ENCODE measurements at places on chromosomes 5 and 9.

DNA sequence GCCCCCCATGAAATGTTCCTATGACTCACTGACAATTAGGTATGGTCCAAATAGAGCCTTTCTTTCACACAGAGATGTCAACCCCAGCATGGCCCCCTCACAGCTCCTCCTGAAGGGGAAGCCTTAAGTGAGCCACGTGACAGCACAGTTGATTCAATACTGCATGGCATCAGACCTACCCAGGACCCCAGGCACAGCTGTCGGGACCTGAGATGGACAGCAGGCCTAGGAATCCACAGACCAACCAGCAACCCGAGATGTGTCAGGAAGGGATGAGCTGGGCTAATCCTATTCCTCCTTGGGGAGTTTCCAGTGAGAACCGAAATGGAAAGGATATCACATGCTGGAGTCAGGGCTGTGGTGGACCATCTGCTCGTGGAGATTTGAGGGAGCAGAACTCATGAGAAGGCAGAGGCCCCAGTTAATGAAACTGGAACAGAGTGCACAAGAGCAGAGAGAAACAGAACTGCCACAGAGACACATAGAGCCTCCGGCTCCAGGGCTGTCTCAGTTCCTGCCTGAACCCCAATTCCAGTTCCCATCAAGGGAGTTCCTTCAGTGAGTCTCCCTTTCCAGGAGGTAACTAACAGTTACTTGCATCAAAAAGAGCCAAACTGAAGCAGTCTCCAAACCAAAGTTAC lies 42.1 kb upstream of the SMIM23 start:
- no peak for DNase-seq

DNA sequence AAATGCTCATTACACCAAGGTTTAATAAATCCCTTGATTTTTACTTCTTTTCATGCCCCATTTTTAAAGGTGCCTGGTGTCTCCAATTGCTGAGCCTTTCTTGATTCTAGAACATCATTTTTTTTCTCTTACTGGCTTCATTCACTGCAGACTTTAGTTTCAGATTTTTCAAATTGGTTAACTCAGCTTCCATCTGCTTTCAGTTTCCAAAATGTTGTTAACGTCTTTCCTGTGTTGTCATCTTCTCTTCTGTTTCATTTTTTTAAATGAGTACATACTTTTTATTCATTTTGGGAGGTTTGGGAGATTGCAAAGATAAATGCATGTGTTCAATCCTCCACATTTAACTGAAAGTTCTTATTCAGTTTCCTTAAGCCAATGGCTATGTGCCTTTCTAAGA lies 126.4 kb upstream of the CCNG1 start:
- no peak for DNase-seq

DNA sequence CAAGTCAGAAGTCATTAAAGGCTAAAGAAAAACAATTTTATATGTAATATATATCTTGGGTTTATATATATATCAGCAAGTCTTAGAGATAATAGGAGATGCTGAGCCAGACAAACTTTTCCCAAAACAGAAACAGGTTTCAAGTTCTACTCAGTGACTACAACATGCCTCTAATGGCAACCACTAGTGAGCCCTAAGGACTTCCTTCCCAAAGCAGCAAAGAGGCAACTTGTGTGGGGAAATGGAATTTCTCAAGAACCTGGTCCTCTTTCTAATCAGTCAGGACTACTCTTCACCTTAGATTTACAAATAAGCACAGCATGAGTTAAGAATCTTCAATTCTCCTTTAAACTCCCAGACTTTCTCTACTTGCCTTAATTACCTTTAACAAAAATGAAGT lies 17.6 kb downstream of the RNF38 start:
- DNase-seq, result no peak

- no peak for DNase-seq
These were observed 34.3 kb downstream of the MTMR12 start for GRCh38 chr5:32278406-32278805.

DNA sequence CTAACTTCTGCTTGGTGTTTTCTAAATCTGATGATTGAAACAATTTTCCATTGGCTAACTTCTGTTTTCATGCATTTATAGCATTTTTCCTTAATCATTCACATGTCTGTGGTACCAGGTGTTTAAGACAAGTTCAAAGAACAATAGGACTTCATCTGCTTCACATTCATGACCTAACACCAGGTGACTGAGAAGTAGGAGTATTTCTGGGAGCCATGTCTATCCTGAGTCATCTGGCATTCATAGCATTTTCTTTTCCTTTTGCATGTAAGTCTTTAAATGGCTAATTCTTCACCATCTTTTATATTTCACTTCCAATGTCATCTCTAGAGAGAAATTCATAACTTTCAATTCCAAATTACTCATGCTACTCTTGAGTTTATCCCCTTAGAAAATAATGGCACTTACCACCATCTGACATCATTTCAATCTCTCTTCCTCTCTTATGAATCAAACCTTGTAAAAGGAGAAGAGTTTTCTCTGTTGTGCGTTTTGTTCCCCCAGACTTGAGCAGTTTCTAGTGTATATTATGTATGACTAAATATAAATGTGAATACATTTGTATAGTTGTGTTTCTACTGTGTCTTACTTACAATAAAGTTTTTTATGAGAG lies 1196.1 kb upstream of the CDH9 start:
- no peak for DNase-seq

DNA sequence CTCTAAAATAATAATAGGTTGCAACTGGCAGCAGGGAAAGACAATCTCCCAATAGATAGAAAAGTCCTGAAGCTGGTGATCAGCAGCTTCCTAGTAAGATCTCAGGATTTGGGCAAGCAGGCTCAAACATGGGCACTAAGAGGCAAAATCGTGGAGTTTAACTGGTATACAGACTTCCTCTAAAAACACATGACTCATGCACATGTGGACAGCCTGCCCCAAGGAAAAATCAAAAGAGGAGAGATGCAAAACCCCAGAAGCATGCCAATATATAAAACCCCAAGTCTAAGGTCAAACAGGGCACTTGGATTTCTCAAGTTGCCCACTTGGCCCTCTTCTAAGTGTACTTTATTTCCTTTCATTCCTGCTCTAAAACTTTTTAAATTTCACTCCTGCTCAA lies 62.8 kb downstream of the CDKN2A start:
- DNase-seq, result no peak

GRCh38 chr9:129866394-129867135 lies 31.3 kb downstream of the USP20 start:
- no peak for DNase-seq

DNA sequence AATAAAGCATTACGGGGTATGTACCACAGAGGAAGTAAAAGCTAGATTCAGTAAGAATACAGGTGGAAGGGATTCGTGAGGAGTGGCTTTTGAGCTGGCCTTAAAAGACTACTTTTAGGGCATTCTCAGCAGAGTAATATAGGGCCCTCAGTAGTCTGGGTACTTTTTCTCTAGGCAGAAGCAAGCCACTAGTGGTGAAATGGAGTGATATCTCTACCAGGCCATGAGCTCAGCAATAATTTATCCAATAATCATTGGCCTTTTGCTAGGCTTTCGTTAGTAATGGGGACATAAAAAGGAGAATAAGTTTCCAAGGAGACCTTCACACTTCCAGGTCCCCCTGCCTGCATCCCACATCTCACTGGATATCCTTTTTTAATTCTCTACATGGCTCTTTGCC lies 1.7 kb downstream of the POLR3G start:
- DNase-seq, result no peak

DNA sequence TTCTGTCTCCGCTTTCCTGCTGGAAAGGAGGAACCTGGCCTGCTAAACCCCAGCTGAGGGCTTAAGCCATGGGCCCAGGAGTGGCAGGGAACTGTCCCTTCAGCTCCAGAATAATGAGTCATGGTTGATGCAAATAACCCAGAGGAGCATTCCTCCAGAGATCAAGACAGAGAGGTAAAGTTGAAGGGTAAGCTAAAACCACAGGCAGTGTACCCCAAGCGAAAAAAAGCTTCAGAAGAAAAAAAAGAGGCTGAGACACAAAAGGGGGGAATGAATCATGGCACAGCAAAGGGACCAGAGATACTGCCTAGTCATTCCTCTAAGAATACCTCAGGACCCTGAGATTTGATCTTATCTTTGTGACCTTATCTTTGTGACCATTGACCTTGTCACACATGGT lies 199.5 kb upstream of the TAS2R1 start:
- DNase-seq, result no peak

DNA sequence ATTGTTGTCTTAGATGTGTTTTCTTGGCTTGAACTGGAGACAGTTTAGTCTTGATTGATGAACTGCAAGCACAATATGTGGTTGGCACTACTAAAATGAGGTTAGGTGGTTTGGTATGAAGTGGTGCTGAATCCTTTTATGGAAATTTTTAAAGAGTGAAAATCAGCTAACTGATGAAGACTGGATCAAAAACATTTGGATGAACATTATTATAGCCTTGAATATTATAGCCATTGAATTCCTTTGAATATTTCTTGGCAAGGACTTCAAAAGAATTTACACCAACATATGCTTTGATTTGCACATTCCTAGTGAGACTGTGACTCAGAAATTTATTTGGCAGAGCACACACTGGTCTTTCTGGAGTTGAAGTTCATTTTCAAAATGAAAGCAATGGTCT lies 318.3 kb downstream of the CHSY3 start:
- no peak for DNase-seq

DNA sequence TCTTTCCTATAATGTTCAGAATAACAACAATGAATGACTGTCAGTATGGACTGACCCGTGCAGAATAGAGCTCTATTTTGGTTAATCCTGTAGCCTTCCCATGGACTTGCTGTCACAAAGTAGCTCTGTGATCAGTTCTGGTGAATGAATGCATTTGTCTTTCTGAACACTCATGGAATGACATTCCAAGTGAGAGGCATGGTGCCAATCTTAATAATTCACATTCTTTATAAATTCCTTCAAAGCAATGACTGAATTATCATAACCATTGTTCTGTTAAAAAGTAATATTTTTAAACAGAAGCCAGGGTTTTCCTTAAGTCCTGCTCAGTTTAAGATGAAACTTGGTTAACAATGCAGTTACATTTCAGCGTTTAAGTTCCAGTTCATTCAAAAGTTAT lies 360.5 kb downstream of the ICE1 start:
- DNase-seq, result no peak

DNA sequence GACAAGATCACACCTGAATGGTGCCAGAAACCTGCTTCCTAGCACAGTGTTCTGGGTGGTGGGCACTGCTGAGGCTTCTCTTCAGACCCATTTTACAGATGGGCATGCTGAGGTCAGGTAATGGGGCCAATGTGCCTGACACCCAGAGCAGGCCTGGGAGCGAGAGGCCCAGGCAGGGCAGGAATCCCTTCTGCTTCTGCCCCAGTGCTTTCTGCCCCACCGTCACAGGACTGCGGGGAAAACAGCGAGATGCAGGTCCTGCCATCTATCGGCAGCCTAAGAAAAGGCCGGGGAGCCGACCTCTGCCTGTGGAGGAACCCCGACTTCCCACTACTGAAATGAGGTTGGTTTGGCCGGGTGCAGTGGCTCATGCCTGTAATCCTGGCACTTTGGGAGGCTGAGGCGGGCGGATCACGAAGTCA lies 22.8 kb upstream of the RNU6ATAC start:
- no peak for DNase-seq

- DNase-seq, result no peak
These were observed 386.0 kb downstream of the SPOCK1 start for GRCh38 chr5:137113161-137113560.

DNA sequence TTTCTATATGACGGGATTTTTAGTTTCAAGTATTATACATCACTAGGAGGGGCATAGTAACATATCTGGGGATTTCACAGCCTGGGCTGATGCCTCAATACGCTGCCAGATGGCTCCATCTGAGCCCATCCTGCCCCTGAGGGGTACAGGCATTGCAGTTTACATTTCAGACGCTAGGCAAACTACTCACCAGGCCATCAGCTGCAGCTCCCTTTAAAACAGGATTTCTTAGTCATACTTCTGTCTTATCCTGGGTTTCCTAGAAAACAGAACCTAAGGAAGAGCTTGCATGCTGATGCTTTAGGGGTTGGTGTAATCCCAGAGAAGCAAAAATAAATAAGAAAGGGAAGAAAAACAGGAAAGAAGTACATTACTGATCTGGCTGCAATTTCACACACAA lies 372.8 kb upstream of the PIK3R1 start:
- no peak for DNase-seq

- DNase-seq, result peak; percentile 20
These were observed 521.0 kb upstream of the CHD1 start for GRCh38 chr5:99449786-99450185.

DNA sequence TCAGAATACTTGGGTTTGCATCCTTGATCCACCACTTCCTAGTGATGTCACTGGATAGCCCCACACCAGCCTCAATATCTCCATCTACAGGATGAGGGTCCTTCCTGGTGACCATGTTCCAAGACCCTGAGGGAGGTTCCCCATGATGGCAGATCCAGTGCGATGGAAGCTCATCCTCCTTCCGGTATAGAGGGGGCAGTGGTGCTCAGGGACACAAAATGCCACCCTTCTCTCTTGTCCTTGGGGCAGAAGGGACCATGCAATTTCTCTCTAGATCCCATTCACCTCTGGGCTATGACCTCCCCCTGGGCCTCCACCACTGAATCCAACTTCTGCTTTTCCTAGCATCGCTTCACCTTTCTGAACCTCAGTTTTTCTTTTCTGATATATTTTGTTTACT lies 5.4 kb upstream of the SLC25A51 start:
- no peak for DNase-seq

DNA sequence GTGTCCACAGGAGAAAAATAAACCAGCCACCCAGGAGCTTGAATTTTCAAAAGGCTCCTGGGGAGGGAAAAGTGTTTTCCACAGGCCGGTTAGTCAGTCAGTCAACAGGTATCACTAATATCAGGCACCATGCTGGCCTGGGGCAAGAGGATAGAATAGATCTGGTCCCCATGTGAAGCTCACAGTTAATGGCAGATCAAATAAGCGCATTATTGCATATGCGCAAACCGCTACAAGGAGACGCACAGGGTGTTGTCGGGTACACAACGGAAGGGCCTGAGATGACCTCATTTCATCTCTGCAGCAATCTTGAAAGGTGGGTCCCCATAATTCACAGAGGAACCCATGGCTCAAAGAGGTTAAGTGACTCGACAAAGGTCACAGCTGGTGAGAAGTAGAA lies 260.7 kb downstream of the CRB2 start:
- no peak for DNase-seq

DNA sequence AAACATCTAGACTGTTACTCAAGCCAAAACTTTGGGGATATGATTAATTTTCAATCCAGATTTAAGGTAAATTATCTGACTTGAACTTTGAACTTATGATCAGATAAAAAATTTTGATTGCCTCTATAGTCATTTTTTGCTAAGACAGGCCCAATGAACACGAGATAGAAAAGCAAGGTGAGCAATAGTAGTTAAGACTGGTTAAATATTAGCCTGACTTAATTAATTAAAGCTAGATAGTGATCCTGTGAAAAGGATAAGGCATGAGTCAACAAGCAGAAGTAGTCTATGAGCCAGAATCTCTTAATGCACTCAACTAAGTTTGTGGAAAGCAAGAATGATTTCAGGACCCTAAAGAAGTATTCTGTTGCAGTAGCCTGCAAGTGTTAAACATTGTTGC lies 66.5 kb downstream of the PDE4D start:
- no peak for DNase-seq

- DNase-seq, result no peak
These were observed 16.3 kb upstream of the RAD23B start for GRCh38 chr9:107266624-107267368.
